MG63 (cell line): ENCODE measurements at places on chromosomes 5 and 9.

DNA sequence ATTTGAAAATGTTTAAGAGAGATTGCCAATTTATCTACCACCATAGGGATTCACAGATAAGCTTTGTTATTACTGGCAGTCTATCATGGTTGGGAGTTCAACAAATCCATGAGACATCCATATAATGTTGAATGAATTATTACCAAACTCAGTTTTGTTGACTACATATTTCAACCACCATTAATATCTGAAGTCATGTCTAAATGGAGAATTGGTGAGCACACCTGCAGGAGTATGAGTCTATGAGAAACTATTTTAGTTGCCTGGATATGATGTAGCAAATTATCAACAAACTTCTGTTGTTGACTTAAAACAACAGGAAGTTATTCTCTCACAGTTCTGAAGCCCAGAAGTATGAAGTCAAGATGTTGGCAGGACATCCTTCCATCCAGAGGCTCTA lies 126.8 kb upstream of the FBXL7 start:
- no peak for DNase-seq

DNA sequence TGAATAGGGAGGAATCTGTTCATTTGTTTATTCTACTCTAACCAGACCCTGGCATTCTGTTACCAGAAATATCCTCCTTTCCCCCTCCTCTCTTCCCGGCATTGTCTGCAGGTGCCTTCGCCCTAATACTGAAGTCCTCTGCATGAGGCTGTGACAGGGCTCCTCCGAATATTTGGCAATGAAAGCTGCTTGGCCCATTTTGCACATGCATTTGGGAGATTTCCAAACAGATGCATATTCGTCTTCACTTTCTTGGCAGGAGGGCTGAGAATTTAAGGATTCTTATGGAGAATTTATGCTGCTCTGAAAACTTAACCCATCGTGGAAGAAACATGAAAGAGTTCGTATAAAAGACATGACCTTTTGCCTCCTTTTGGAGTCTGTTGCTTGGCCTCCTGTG lies 484.0 kb downstream of the ZNF608 start:
- no peak for DNase-seq

- DNase-seq: no peak
Measured at GRCh38 chr5:161258438-161258837, 288.1 kb downstream of the GABRB2 start.

- no peak for DNase-seq
Measured at GRCh38 chr5:140595538-140596300, 31.1 kb downstream of the SLC35A4 start.

GRCh38 chr9:28073270-28073669 lies 500.0 kb upstream of the C9orf72 start:
- no peak for DNase-seq

DNA sequence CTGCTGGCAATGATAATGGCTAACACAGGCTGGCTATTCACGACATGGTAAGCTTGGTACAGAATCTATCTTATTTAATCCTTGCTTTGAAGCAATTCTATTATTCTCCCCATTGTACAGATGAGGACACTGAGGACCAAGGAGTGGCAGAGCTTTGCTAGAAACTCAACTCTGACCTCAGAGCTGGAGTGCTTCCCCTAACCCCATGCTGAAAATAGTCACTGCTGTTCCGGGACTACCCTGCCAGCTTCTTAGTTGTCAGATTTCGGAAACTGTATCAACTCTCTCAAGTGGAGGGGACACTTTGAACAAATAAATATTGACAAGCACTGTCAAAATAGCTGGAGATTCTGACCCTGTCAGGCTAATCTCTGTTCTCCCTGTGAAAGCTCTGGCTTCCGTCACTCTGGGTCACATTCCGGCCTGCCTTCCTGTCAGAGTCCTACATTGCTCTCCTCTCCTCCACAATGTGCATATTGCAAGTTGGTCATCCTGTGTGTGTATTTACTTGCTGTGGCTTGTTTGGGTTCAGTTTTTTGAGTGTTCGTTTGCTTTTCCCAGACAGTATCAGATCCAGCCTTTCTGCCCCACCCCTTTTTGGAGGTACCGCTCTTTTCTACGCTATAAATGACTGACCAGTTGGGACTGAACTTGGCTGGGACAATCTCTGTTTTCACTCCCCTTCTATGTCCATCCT lies 134.3 kb upstream of the MAP1B start:
- no peak for DNase-seq

- no peak for DNase-seq
Measured at GRCh38 chr5:159097784-159098602, 1.7 kb downstream of the EBF1 start.

- DNase-seq: no peak
Measured at GRCh38 chr9:95740217-95741004, 135.1 kb upstream of the ERCC6L2 start.

DNA sequence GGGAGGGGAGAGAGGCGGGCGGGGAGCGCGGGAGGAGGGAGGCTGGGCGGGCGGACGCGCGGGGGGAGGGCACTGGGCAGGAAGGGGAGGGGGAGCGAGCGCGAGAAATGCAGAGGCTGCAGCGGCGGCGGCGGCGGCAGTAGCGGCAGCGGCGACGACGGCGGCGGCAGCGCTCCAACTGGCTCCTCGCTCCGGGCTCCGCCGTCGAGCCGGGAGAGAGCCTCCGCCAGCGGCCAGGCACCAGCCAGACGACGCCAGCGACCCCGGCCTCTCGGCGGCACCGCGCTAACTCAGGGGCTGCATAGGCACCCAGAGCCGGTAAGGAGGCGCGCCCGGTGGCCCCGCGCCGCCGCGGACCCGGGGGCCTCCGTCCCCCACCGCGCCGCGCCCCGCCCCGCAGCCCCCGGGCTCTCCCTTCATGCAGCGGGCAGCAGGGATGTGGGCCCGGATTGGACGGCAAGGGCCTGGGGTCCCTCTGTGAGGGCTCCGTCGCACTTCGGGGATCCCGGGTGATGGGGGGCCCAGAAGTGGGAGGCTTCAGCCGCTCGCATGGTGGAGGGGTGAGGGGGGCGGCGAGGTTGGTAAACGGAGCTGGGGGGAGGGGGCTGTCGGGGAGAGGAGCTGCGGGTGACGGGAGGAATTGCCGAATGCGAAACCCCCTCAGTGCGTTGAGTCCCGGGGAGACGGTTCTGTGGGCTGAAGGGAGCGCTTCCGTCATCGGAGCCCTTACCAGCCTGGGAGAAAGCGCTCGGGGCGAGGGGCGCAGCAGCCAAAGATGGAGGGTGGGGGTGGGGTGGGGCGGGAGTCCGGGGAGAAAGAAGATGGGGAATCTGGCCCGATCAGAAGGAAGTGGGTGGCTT lies at the start of gene BASP1:
TSS of gene BASP1 (plus strand) at position 139 of the 860 bp plus-strand sequence. CDS start 57,586 bp downstream, outside the sequence.
- peak; percentile 94 for DNase-seq

GRCh38 chr5:83447533-83447932 lies 24.0 kb upstream of the VCAN start:
- no peak for DNase-seq

- DNase-seq: no peak
Measured at GRCh38 chr5:16930496-16930895, 5.6 kb downstream of the MYO10 start.

DNA sequence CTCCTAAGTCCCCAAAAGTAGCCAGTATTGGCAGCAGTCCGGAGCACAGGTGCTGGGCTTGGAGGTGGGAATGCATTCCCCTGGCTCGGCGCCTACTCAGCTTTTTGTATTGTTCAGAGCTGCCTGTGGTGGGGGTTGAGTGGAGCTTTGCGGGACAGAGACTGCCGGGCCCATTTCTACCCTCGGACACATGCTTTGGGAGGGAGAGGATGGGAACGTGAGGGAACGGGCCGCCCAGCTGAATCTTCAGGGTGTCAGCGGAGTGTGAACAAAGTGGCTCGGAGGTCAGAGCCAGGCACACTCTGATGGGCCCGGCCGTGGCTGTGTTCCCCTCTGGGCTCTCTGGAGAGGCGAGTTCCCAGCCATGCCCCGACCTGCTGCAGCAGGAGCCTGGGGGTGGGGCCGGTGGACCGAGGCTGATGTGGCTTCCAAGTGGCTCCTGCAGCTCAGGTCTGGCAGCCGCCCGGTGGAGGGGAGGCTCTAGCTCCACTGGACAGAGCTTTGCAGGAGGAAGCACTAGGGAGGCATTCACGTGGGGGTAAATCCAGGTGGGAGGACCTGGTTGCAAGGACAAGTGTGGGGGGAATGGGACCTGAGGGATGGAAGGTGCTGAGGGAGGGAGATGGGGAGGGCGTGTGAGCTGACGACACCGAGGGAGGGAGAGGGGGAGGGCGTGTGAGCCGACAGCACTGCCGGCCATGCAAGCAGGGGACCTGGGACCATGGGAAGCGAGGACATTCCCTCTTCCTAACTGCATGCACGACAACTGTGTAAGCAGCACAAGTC lies 31.1 kb upstream of the SLC6A3 start:
- no peak for DNase-seq

- DNase-seq: no peak
Measured at GRCh38 chr9:124271660-124272059, 13.9 kb downstream of the NEK6 start.

GRCh38 chr5:28165096-28165495 lies 1126.7 kb upstream of the CDH9 start:
- DNase-seq: no peak

- no peak for DNase-seq
Measured at GRCh38 chr9:131395157-131396098, 1.5 kb downstream of the PRRC2B start.

DNA sequence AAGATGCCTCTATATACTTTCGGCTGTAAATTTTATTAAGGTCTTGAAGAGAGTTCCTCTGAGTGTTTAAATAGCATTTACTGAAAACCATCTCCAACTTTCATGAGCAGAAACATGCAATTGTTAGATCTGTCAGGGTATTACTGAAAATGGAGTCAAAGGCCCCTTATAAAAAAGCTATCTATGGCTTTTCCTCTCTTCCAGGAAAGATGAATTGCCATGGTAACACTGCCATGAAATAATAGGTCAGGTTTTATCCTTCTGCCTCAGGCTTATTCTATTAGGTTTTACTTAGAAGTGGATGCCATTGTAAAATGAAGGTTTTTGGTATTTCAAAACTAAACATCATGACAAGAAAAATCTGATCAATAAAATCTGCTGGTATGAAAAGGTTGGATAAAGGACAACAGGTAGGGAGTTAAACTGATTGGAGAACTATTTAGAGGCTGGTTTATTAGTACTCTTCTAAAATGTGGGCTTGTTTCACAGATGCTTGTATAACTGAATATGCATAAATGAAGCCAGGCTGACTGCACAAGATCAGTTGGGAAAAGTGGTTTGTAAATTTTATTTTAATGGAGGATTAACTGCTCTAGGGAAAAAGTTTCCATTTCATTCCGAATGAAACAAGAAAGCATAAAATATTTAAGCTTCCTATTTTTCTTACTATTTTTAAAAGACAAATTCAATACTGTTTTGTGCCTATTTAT lies 135.5 kb downstream of the RAB3C start:
- DNase-seq: no peak

DNA sequence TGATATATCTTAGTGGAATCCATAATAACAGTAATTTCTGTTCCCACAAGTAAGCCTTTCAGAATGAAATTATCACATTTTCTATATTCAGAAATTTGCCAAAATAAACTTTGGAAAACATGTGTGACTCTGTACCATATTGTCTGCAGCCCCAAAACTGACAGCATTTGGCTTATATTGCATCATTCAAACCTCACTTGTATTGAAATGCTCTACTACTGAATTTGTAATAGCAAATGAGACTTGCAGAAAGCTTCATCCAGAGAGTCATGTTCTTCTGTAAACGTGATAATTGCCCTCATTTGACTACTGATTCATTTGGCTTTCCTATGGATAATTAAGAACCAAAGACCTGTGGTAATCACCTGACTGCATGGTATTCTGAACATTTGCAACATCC lies 1249.5 kb upstream of the CDH18 start:
- no peak for DNase-seq

DNA sequence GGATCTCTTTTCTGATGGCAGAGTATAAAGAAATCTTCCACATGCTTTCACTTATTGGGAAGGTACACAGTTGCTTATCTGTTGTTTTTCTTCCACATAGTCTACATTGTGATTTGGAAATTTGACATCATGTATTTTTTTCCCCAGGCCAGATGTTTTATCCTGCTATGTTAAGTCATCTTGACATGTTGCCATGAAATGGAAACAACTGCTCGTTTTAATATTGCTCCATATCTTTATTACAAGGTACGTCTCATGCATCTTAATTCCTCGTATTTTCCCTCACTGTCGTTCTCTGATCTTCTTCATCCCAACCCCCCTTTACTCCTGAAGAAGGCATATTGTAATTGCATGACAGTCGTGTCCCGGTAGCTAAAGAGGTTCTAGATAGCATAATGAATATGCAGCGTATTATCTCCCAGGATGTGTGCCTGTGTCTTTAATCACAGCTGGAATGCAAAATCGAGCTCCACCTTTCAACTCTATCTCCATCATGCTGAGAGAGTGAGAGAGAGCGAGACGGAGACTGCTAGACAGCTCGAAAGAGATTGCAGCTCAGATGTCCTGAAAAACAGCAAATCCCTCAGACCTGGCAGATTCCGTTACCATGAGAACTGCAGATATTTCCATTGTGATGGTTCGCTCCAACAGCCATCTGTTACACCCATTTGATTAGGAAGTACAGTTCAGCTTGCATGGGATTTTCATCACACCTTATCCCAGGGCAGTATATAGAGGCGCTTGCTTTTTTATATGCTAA lies 281.7 kb downstream of the TMEM38B start:
- no peak for DNase-seq

GRCh38 chr9:129446828-129447550 lies 173.9 kb downstream of the C9orf50 start:
- DNase-seq: no peak

- peak; percentile 1 for DNase-seq
Measured at GRCh38 chr9:106799152-106799551, 63.8 kb upstream of the ZNF462 start.

DNA sequence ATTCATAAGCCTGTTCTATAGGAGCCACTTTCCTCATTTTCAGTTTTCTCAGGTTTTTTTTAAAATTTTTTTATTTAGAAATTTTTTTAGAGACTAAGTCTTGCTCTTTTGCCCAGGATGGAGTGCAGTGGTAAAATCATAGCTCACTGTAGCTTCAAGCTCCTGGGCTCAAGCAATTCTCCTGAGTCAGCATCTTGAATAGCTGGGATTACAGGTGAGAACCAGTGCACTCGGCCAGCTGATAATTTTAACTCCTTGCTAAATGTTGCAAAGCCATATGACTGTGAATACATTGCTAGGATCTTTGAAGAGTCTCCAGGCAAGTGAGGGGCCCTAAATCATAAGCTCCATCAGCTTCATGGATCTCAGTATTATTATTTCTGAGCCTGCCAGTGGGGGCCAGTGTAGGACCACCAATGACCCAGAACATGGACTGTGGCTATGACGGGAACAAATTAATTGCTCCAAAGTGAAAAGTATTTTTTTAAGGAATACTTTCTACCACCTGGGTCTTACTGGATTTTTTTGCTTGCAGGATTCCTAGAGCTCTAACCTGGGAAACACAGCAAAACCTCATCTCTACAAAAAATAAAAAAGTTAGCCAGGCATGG lies 5.7 kb upstream of the GAPVD1 start:
- no peak for DNase-seq

GRCh38 chr5:115487756-115488155 lies 56.8 kb downstream of the FEM1C start:
- no peak for DNase-seq

DNA sequence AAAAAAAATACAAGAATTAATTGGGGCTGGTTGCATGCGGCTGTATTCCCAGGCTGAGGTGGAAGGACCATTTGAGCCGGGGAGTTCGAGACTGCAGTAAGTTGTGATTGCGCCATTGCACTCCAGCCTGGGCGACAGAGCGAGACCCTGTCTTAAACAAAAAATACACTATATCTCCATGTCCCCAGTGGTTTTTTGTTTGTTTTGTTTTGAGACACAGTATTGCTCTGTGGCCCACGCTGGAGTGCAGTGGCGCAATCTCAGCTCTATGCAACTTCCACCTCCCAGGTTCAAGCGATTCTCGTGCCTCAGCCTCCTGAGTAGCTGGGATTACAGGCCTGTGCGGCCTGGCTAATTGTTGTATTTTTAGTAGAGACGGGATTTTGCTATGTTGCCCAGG lies 1.2 kb downstream of the COQ4 start:
- no peak for DNase-seq
